Neural crest cell (in vitro differentiated cells): ENCODE measurements at places on chromosomes 4 and X.
A peak's percentile ranks its signal among the peaks of the same experiment; 100 is the strongest.

DNA sequence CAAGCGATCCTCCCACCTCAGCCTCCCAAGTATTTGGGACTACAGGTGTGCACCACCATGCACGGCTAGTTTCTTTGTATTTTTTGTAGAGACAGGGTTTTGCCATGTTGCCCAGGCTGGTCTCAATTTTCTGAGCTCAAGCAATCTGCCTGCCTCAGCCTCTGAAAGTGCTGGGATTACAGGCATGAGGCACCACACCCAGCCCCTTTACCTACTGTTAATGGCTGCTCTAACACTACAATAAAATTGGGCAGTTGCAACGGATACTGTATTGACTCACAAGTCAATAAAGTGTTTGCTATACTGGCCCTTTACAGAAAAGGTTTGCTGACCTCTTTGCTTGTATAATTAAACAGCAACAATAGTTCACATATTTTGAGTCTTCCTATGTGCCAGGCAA lies 41.5 kb downstream of the TRIM2 start:
- no peak for DNase-seq

DNA sequence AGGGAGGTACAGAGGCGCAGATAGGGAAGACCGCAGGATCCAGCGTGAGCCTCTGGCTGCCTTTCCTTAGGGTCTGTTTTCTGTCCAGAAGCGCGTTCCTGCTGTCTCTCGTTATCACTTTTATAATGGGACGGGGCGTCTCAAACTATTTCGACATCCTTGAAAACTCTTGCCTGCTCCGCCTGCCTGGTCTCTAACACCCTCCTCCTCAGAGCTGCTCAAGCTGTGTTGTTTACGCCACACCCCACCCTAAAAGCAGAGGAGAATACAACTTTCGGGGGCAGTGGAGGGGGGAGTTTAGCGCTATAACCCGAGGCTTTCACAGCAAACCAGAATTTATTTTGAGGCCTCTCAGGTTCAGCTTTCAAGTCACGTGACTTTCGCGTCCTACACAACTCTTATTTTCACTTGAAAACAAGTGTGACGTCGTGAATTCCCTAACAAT lies 646 bp upstream of the FAM3A start:
- DNase-seq = no peak

DNA sequence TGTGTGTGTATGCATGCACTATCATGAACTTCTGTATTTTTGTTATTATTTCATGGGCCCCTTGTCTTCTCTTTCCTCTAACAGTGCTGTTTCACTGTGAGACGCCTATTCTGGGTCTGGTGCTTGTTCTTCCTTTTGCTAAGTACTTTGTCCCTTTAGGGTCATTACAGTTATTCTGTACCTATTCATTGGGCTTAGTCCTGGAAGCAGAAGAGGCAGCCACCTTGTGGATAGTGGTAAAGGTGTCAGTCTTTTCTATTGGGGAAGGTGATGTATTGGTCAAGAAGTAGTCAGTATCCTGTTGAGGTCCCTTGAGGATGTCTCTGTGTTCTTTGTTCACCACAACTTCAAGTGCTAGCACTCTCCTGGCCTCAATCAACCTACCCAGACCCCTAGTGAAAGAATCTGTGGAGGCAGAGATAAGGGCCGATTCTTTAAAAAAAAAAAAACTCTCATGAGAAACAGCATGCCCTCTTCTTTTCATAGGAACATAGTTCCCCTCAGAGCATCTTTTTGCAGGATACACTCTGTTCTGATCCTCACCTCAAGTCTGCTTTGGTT lies 593.8 kb downstream of the SPRY1 start:
- DNase-seq = no peak

DNA sequence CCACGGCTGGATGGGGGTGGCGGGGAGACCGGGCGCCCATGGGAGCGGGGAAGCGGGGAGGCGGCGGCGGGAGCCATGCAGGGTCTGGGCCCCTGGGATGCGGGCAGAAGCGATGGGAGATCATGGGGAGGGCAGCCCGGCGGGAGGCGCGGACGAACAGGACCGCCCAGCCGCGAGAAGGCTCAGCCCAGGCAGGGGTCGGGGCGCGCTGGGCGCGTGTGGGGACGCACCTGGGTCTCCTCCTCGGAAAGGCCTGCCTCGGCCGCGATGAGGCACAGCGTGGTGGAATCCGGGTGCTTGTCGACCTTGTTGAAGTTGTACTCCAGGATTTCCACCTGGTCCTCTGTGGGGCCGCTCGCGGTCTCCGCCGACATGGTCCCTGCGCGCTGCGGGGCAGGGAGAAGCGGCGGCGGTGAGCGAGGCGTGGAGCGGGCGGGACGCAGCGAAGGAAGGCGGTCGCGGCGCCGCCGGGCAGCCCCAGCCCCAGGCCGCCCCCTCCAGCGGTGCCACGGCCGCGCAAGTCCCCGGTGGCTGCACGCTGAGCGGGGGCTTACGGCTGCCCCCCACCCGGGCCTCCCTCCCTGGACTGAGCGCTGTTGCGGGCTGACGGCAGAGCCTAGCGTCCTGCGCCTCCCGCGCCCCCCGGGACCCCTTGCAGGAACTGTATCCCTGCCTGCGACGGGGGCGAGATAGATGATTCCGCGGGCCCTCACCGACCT lies 25.3 kb downstream of the HOPX start:
- peak; percentile 16 for DNase-seq

DNA sequence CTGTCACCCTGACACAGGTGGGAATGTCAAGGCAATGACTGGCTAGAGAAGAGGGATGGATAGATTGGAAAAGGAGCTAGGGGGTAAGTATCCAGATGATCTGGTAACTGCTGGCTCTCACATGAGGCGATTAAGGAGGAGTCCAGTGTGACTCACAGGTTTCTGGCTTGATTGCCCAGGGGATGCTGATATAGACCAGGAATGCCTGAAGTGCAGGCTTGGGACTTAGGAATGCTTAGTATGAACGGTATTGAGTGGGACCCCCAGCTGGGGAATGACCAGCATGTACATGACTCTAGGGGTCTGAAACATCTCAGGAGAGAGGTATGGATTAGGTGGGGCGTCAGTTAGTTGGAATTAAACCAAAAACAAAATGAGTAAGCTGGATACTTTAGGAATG lies 65.8 kb upstream of the PRPS1 start:
- no peak for DNase-seq

DNA sequence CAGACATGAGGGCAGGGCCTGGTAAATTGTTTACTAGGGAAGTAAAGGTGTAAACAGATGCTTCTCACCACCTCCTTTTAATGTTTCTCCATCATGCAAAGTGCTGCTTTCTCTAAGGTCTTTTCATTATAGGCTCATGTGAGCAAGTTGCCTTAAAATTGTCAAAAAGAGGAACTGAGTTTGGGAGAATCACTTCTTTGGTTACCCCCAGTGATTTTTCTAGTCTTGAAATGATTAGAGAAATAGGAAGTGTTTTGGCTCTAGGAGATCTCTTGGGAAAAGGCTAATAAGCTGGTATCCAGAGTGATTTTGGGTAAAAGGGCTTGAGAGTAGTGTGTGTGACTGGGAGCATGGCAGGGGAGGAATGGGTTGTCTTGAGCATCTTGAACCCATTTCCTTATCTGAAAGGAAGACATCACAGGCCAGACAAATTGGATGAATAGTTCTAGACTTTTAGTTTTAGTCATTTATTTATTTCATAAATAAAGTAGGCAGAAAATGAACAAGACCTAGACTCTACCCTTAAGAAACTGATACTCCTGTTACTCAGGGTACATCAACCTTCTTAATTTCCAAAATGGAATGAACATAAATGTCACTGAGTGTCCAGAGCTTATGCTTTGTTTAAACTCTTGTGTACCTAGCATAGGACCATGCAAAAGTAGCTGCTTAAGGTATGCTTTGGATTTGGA lies 14.2 kb downstream of the GRPR start:
- DNase-seq = no peak
